ENCODE measurements at places on chromosomes 3 and 15.

GRCh38 chr3:99549957-99550603, 88.3 kb upstream of the COL8A1 start:
- no peak for DNase-seq

DNA sequence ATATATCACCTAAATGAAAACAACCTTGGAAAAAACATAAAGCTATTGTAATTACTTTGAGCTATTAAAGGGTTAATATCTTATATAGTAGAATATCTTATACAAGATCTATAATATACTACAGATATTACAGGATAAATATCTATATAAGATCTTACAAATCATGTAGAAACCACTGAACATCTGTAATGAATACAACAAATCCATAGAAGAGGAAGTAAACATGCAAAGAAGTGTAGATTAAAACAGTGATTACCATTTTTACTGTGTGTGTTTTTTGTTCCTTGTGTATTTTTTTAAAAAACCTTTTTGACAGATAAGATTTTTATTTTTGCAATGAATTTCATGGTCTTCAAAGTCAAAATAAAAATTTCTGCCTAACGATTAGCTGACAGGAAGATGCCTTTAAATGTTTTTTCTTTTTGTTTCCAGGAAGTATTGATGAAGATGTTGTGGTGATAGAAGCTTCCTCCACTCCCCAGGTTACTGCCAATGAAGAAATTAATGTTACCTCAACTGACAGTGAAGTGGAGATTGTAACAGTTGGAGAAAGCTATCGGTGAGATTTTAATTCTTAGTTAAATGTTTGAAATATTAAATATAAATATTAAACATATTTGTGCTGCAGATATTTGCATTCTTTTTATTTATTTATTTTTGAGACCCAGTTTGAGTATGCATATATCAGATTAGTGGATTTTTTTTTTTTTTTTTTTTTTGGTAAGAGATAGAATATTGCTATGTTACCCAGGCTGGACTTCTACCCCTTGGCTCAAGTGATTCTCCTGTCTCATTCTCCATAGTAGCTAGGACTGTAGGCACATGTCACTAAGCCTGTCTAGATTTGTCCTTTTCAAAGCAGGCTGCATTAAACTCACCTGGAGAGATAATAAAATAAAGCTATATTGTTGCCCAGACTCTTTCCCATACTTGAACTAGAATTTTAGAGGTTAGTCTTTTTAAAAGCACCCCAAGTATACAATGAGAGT, 52.8 kb upstream of the CCNB2 start:
- DNase-seq = no peak

DNA sequence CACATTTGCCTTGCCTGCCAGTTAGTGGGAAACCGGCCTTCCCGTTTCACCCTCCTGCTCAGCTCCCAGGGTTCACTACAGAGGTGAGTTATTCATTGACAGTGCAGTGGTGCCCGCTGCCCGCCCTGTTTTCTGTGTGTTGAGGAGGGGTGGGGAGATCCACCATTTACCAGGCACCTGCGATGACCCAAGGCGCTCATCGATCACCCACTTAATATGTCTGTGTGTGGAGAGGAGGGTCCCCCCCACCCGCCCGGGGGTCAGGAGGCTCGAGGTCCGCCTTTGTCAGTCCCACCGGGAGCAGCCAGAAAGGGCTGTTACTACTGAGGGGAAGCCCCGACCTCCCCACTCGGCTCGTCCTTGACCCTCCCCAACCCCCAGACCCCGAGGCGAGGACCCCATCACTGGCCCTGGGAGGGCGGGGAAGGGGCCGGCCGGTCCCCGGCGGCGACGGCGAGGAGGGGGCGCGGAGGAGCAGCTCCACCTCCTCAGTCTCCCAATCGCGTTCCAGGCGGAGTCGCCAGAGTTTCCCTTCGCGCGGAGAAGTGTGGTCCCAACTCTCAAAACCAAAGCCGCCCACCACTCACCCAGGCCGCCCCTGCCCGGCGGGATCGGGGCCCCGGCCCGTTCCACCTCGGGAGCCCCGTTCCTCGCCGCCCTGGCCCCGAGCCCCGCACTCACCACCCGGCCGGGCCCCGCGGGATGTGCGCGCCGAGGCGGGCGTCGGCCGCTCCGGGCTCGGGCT, 1.1 kb downstream of the PLXNB1 start:
- peak; percentile 56 for DNase-seq

- peak; percentile 63 for DNase-seq
Observed at GRCh38 chr3:177491296-177492032, 294.2 kb upstream of the TBL1XR1 start.

DNA sequence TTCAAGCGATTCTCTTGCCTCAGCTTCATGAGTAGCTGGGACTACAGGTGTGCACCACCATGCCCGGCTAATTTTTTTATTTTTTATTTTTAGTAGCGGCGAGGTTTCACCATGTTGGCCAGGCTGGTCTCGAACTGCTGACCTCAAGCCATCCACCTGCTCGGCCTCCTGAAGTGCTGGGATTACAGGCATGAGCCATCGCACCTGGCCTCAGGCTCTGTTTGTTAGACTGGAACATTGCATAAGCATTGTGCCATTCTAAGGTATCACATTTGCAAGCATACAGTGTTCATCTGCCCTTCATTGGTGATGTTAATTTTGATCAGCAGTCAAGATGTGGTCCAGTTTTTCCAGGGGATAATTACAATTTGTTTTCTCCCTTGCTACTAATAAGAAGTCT, 43.0 kb downstream of the SQOR start:
- no peak for DNase-seq

- DNase-seq = peak; percentile 99
Observed at GRCh38 chr3:113266738-113267137, 55.4 kb downstream of the BOC start.

Measured in NCI-H146 (cell line).